ENCODE measurements at places on chromosomes 4 and X. TPM values are rescaled to one million over a fixed set of nuclear protein-coding genes. Genes with fewer than 3 reads are reported as not detected.

DNA sequence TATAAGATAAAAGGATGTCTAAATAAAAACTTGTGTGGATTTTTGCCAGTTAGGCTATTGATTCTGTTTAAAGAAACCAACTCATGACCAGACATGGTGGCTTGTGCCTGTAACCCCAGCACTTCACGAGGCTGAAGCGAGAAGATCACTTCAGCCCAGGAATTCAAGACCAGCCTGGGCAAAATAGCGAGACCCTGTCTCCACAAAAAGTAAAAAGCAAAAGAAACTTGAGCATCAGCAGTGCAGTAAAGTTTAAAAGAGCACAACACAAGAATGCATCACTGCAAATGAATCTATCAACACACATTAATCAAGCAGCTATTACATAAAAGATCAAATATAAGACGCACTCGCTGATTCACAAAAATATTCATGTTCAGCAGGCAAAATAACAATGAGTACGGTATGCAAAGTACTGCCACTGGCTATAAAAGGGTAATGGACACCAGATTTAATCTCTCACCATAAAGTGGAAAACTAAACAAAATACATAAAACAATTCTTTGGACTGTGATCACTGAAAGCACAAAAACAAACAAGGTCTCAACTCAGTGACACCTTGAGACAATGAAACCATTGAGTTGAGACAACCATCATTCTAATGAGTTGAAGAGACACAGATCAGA is 41.3 kb downstream of the LRBA start:
- DNase-seq: no peak

DNA sequence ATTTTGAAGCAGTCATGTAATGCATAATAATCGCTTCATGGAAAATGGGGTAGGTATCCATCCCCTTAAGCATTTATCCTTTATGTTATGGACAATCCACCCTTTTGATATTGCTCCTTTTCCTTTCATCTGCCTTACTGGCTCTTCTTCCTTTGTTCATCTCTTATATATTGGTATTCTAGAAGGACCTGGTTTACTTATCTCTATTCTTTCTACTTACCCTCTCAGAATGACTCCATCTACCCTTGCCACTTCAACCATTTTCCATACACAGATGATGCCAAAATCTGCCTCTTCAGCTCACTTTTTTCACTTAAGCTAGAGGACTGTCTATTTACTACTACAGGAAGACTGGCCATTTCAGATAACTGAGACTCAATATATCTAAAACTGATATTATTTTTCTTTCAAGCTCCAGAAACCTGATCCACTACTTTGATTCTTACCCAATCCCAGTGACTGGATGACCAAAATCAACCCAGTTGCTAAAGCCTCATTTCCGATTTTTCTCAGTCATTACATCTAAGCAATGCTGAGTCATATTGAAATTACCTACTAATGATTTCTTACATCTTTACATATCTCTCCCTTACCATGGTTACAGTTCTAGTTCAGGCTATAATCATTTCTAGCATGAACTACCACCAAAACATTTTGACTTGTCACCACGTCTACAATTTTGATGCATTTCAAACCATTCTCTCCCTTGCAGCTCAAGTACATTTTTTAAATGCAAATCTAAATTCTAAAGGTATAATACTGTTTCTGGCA is 93.7 kb downstream of the FAAH2 start:
- DNase-seq: no peak

GRCh38 chrX:153626863-153627674 is 19.9 kb upstream of the DUSP9 start:
- no peak for DNase-seq

GRCh38 chr4:154329268-154329868 is 162.2 kb downstream of the DCHS2 start:
- no peak for DNase-seq

GRCh38 chr4:20288846-20289512 is 37.3 kb downstream of the SLIT2 start:
- no peak for DNase-seq

DNA sequence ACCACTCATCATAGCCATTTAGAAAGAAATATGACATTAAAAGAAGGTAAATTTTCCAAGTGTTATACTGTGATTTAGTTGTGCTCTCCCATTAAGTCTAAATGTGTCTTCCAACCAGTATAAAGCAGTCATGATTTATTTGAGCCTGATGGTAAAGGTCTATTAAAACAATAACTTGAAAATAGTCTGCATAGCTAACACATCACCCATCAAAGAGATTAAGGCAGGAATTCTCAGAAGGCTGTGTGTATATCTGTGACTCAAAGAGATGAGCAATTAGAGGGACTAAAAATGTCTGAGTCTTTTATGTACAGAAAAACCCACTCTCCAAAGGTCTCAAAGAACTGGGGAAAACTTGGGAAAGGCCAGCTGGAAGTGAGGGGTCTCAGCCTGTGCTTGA is 70.3 kb upstream of the IQCM start:
- no peak for DNase-seq

DNA sequence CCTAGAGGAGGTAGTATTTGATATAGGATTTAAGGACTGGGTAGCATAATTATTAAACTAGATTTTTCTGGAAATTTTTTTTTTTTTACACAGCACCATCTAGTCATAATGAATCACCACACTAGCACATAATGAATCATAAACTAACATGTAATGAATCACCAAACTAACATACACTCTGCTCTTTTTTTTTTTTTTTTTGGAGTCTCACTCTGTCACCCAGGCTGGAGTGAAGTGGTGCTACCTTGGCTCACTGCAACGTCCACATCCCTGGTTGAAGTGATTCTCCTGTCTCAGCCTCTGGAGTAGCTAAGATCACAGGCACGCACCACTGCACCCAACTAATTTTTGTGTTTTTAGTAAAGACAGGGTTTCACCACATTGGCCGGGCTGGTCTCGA is 92.5 kb downstream of the FAM13A start:
- no peak for DNase-seq

- no peak for DNase-seq
Observed at GRCh38 chrX:10164879-10165278, 8.1 kb downstream of the CLCN4 start.

DNA sequence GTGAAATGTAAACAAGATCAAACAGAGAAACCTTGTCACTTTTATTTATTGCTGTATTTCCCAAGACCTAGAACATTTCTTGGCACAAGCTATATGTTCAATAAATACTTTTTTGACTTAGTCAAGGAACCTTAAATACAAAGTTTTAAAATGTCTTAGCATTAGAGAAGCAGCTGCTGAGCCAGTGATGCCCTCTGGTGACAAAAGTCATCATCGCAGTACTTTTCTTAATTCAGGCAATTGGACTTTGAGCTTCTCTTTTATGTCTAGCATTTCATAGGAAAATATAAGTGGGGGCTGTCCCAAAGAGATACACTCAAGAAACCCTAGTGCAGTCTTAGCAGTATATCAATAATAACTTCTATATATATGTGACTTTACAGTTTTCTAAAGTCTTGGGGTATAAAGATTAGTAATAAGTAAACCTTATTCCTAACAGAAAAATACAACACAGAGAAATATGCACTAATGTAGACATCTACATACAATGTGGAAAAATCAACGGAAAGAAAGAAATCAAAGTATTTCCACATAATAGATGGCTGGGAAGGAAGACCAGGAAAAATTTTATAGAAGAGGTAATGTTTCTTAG is 118.4 kb downstream of the DTHD1 start:
- DNase-seq: no peak

DNA sequence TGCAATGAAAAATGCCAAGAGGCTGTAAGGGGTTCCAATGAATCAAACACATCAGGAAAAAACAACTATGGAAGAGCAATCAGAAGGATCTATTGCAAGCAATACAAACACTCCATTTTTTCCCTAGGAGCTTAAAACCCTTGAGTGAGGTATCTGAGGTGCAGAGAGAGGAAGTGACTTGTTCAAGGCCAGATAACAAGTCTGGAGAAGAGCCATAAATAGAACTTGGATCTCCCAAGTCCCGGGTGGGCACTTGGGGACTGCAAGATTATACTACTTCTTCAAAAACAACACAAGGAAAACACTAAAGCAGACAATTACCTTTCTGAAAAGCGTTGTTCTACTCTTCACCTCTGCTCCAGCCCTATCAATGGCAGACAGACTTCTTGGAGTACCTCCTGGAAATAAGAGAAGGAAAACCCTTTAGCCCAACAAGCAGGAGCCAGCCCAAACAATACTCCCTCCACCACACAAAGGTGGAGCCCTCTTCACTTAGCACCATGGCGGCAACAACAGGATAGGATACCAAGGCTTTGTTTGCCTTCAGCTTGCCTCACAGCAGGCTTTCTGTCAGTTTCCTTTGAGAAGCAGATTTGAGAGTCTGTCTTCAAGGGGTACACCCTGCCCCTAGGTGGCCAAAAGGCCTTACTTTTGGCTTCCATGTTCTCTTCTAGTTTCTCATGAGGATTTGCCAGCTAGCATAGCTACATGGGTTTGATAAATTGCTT is 26.0 kb downstream of the AIFM1 start:
- no peak for DNase-seq

GRCh38 chrX:25015486-25016360 is at the start of gene ARX:
ARX (minus strand) TSS chrX:25015965; CDS start chrX:25015737, 228 bp downstream.
- DNase-seq: peak; percentile 77

DNA sequence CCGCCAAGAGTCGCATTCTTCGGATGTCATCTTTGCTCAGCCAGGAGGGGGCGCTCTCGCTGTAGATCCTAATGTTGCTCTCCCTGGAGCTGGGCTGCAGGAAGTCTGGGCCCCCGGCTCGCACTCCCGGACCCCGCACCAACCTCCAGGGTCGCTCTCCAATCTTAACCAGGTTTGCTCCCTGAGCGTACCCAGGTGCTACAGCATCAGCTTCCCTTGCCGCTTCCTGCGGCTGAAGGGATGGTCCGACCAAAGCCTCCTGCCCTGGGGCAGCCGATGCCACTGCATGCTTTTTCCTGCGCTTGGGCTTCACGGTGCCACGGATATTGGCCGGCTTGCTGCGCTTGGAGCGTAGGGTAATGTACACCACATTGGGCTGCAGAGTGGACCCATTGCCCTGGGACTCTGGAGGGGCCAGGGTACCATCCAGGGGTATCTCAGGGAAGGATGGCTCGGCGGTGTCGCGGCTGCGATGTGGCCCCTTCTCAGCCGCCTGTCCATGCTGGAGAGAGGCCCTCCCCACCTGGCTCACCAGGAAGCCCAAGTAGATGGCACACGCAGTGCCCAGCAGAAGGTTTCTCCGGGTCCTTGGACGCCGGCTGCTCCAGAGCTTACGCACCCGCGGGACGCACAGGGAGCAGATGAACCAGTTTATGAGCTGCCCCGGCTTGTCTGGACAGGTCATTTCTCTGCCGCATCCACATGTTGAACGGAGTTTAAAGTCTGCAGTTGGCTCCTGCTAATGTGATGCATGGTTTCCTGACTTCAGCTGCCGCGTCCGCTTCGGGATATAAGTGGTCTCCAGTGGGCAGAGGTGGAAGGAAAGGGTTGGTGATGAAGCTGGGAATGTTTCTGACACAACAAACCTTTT is 1.9 kb downstream of the GASK1B start:
- DNase-seq: peak; percentile 86

- no peak for DNase-seq
Observed at GRCh38 chr4:171966356-171966755, 153.2 kb downstream of the GALNTL6 start.

DNA sequence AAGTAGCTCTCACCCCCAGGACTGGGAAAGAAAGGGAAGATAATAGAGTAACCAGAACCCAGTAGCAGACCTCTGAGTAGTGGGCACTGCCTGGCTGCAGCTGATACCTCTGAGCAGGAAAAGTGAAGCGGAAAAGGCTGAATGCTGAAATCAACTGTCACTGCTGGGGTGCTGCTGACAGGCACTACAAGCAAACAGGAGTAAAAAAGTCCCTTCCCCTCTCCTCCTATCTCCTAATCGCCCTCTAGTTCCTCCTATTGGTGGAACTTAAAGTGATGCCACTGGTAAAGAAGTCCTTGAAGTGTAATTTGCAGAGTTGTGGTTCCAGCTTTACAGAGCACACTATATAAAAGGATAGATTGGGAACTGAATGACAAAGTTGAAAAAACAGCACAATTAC is 32.8 kb upstream of the GLRB start:
- DNase-seq: no peak

- no peak for DNase-seq
Observed at GRCh38 chr4:16770710-16771285, 127.6 kb downstream of the LDB2 start.

DNA sequence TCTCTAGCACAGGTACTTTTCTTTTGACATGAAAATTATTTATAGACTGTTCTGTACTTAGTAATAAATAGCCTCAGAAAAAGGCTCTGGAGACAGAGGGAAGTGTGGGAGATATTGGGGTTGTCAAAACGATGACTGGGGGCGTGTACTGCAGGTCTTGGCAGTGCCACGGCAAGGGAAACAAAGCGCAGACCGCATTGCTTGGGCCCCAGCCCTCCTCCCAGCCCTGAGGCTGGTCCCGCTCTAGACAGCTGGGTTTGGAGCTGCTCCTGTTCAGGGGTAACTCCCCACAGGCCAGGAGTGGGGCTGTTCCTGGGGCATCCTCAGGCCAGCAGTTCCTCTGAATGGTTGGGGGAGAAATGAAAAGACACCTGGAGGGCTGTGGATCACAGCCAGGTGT is 131.7 kb downstream of the RASL11B start:
- no peak for DNase-seq

DNA sequence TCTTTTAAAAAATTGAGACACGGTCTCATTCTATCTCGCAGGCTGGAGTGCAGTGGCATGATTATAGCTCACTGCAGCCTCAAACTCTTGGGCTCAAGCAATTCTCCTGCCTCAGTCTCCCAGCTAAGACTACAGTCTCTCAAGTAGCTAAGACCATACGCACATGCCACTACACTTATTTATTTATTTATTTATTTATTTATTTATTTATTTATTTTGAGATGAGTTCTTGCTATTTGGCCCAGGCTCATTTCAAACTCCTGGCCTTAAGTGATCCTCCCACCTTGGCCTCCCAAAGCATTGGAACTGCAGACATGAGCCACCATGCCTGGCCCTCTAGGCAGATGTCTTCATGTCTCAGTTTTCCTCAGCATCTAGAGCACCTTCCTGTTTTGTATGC is 482.2 kb downstream of the CFAP47 start:
- DNase-seq: no peak

GRCh38 chr4:120731561-120731960 is 191.0 kb downstream of the PRDM5 start:
- DNase-seq: no peak

DNA sequence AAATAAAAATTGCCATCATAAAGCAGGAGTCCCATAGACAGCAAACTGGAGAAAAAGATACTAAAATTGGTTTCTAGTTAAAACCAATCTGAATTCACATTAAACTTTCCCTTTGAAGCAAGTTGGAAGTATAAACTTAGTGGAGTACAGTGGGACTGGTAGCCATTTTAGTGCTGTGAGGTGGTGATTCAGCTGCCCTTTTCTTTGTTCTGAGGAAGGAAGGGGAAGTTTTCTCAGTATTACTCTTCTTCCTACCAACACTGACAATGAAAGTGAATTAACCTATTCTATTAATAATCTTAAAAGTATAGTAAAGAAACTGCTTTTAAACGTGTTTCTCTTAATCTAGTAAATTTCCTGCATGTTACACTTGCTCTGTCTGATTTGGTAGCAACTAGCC is 36.7 kb downstream of the SLC9A6 start:
- no peak for DNase-seq

GRCh38 chr4:30768277-30768676 is 48.1 kb downstream of the PCDH7 start:
- DNase-seq: no peak

DMD gene
- 4.8 TPM for polyA plus RNA-seq

GRPR gene
- polyA plus RNA-seq: 78.4 TPM

PPAT gene
- 15.6 TPM for polyA plus RNA-seq

TSPAN7 gene
- polyA plus RNA-seq: 37.7 TPM

ANXA5 gene
- polyA plus RNA-seq: 116 TPM

CXorf49 gene
- not detected for polyA plus RNA-seq

RAPGEF2 gene
- polyA plus RNA-seq: 24.4 TPM

TMEM150C gene
- 1.2 TPM for polyA plus RNA-seq

CXCL11 gene
- 0.16 TPM for polyA plus RNA-seq

FRMPD3 gene
- polyA plus RNA-seq: 0.64 TPM

TIMP1 gene
- polyA plus RNA-seq: 142 TPM

Measured in H1 (cell line).